ENCODE measurements at places on chromosomes 5 and 9.
A peak's percentile ranks its signal among the peaks of the same experiment; 100 is the strongest.

DNA sequence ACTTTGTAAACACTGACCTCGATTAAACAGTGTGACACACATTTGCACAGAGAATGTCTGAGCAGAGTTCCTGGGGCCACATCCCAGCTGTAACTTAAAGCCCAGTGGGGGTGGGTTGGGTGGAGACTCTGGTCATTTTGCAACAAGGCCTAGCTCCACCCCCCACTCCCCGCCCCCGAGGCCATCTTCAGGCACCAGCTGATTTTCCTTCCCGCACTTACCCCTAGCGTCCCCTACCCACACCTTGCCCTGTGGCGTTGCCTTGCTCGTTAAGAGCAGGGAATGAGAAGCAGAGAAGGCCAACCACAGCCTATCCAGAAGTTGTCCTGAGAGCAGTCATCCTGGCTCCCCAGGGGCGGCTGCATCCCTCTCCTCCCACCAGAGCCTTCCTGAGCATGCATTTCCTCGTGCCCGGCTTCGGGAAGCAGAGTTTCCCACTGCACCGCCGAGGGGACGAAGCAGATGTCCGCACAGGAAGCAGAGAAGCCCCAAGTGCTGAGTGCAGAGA, 101.7 kb upstream of the SARDH start:
- no peak overlapping the region for H3K27ac ChIP-seq
- DNase-seq, result no peak
- no peaks in the 10 kb centered on the region for H3K4me1 ChIP-seq
- no peak overlapping the region for H3K4me3 ChIP-seq

DNA sequence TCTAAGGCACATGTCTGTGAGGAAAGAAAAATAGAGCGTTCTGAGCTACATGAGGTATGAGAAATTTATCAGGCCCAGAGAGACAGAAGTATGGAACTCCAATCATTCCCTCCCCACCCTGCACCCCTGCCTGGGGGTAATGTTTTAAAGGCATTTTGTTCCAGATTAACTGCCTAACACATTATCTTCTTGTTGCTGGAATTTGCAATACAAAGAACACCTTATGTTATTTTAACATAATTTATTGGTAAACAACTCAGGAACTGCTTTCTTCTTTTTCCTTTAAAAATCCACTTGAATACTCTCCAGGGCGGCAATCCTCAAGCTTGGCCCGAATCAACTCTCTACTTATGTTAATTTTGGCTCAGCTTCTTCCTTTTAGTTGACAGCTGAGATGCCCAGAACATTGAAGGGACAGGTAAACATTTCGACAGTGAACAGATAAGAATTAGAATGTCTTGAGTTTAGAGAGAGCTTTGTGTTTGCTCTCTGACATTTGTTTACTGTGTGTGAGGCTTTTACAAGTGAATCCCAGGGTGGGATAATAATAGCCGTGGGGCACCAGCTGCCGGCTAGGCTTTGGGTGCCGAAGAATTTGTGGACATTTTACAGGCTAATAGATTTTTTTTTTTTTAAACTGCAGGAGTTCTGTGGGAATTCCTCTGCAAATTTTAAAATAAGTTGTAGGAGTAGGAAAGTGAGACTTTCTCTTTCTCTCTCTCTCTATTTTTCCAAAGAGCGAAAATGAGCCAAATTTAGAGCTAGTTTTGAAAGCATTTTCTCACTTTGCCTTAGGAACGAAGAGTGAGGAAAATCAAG, 96.4 kb upstream of the TAF11L2 start:
- H3K27me3 ChIP-seq, result no peaks in the 10 kb centered on the region
- H3K4me3 ChIP-seq, result no peak overlapping the region
- DNase-seq, result no peak

- H3K4me3 ChIP-seq, result no peak overlapping the region
- H3K27ac ChIP-seq, result no peak overlapping the region
- H3K4me1 ChIP-seq, result peaks cover 21% of the 10 kb centered on the region
Observed at GRCh38 chr9:120774719-120775118, 18.5 kb downstream of the FBXW2 start.

DNA sequence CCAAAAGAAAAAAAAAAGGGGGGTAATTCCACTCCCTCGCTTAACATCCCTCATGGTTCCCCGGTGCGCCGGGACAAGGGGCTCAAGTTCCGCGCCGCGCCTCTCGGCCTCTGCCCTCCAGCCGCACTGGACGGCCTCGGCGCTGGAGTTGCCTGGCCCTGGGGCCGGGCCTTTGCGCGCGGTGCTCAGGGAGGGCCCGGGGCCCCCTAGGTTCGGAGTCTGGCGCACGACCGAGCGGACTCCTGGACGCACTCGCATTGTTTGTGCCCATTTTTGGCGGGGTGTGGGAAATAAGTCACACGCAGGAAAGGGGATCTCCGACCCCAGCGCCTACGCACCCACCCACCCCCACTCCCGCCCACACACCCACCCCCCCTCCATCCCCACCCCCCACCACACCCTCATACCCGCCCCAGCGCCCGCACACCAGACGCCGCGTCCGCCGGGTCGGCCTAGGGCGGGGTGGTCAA, 381 bp downstream of the MED22 start:
- peak overlapping the region; percentile 98 for H3K27ac ChIP-seq
- peaks cover 43% of the 10 kb centered on the region for H3K4me1 ChIP-seq
- peak; percentile 40 for DNase-seq
- no peaks in the 10 kb centered on the region for H3K27me3 ChIP-seq
- peaks cover 49% of the 10 kb centered on the region for H3K36me3 ChIP-seq

Measured in activated CD4-positive, alpha-beta T cell treated with anti-CD3 and anti-CD28 coated beads, Interleukin-2, amount 10 ng/mL, durations not matched to agents 7 days and 5 days (primary cell).